ENCODE measurements at places on chromosomes 5 and 9.

DNA sequence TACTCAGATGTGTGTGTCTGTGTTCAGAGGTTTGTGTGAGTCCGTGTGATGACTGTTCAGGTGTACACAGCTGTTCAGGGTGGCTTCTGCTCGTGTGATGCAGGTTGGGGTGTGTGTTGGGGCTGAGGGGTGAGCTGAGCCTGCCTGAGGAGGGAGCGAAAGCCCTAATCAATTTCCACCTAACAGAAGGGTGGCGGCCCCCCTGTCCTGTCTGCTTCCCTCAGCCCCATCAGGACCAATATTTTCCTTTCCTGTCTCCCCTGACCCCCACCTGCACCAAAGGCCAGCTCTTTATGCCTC, 30.2 kb downstream of the LHX2 start:
- DNase-seq = no peak

- DNase-seq = no peak
Measured at GRCh38 chr5:32638309-32638708, 53.0 kb downstream of the SUB1 start.

DNA sequence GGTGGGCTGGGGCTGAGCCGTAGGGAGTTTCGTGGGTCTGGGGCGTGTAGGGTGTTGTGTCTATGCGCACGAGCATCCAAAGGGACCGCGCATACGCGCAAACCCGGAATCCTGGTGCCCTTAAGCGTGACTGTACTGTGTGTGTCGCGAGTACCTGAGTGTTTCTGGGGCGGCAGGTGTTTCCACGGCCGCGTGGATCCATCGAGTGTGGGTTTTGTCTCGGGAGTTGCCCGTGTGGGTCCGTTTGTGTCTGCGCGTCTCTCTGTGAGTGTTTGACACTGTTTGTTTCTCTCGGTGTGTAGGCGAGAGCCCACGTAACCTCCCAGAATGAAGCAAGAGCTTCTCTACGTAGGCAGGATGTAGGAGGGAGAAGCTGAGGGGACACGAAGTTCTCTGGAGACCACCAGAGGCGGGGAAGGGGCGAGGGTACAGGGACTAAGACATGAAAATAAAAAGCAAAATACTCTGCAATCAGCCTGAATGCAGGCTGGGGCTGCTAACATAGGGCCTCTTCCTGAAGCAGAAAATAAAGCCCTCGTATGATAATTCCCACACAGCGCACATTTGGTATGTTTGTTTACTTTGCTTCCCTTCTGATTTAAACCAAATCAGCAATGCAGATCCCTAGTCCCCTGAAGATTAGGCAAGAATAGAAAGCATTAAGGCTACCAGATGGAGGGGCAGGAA, 588 bp upstream of the BRINP1 start:
- no peak for DNase-seq

DNA sequence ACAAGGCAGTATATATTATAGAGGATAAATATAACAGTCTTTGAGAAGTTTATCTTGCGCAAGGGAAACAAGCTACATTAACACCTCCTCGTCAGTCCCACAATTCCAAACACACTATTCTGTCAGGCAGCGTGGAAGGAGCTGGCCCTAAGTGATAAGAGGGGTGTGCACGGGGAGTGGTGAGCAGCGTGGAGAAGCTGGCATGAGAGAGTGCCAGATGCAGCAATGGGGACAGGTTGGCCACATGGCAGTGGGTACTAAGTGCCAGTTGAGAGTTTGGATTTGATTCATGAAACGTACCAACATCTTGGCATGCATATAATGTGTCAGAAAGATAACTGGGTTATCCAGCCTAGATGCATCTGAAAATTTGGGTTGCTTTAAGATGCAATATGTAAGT, 460.2 kb downstream of the ICE1 start:
- DNase-seq = no peak

GRCh38 chr9:28365020-28365640, 791.8 kb upstream of the C9orf72 start:
- no peak for DNase-seq

DNA sequence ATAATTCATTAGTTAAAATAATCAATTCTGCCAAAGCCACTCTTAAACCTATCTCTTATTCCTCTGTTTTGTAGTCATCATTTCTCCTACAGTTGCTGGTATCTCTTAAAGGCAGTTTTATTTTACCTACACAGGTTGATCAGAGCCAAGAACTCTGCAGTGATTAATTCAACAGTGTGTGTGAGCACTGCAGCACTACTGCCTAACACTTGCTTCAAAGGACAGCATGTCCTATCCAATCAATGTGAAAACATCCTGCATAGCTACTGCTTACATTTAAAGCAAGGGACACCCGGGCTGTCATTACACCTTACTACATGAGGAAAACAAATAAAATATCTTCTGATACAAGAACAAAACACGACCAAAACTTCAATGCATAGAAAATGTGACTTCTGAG, 45.1 kb upstream of the HK3 start:
- no peak for DNase-seq

DNA sequence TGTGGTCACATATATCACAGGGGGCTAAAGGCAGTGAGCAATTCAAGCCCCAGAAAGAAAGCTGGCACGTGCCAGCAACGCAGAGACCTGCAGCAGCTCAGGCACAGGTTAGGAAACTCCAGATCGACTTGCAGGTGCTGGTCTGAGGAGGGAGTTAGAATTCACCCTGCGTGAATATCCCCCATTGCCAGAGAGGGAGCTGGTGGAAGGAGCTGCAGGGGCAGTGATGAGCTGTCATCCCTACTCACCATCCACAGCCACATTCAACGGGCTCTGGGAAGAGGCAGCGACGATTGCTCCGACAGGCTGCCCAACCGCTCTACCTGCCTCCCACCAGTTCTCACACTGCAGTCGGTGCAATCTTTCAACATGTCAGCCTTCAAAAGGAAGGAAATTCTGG, 40.8 kb upstream of the CLK4 start:
- no peak for DNase-seq

DNA sequence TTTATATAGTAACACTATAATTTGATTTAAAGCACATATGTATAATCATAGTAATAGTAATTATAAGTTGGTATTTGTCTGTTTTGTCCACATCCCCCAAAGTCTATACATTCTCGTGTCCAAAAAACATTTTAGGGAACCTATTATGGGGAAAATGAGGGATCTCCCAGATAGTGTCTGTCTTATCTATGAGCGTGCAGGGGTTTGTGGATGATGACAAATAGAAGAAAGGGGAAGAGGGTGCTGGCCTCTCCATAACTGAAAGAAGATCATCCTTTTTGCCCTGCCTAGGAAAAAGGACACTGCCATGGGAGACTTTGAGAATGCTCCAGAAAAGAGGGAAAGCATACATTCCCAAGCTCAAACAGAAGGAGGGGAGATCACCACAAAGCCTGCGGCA, 45.3 kb downstream of the C5orf22 start:
- no peak for DNase-seq

DNA sequence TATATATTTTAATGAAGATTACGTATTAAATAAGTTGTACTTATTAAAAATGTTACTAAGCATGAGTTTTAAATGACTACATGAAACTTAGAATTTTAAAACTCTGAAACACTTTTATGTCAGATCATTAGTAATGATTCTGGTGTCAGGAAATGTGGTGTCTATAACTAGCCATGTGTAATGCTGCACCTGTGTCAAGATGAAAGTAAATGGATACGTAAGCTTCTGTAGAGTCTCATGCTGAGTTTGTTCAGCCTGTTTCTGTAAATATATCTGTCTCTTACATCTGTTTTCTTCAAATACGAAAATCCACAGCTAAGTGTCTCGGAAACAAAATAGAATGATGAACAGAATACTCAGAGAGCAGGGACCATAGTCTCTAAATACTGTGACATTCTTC, 278.0 kb upstream of the SMC2 start:
- DNase-seq = no peak

- DNase-seq = no peak
Measured at GRCh38 chr5:163912046-163912445, 406.6 kb downstream of the MAT2B start.

DNA sequence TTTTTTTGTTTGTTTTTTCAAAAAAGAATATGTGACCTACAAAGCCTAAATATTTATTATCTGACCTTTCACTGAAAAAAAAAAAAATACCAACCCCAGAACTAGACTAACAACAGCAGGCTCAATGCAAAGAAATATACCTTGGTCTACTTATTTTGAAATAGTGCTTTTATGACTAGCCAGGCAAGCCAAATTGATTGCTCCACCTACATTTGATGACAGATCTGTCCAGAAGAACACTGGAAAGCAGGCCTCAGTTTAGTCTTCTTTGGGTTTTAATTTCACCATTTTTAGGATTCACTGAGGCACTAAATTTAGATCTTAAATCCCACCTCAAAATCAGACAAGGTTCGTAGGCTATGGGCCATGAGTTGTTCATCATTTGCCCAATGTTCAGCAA, 97.3 kb downstream of the PLPP1 start:
- DNase-seq = no peak

- no peak for DNase-seq
Measured at GRCh38 chr5:72114629-72115028, 7.4 kb downstream of the MAP1B start.

DNA sequence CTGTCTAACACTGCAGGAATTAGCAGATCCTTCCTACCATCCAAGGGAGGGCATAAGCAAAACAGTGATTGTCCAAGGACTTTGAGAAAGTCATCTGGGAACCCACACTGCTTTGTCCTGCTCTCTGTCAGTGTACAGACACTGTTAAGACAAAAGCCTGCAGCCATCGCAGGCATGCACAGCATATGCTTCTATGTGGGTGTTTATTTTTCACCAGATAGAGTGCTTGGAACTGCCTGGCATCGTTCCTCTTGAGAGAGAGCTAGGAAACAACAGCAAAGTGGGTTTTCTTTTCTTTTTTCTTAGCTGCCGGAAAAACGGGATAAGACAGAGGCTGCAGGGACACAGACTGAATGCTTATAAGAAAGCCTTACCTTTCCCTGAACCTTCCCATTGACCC, 212.3 kb downstream of the ICE1 start:
- no peak for DNase-seq

- DNase-seq = no peak
Measured at GRCh38 chr5:10691826-10692785, 68.9 kb downstream of the DAP start.

DNA sequence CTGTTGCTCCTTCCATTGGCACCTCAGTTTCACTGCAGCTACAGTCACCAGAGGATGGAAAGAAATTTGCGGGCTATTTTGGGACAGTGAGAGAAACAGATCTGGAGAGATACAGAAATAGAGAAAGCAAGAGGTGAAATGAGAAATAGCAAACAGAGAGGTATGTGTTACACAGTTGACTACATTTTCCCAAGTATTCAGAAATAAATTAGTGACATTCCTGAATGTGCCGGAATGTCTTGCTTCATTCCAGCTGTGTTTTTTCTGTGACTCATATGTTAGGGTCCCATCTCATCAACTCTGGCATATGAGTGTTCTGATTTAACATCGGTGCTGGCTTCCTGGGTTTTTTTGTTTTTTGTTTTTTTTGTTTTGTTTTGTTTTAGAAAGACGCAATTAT, 63.8 kb upstream of the ZNF462 start:
- DNase-seq = no peak

GRCh38 chr5:150633429-150633828, 7.0 kb upstream of the SYNPO start:
- DNase-seq = no peak

GRCh38 chr9:28707616-28708015, 1134.3 kb upstream of the C9orf72 start:
- no peak for DNase-seq

DNA sequence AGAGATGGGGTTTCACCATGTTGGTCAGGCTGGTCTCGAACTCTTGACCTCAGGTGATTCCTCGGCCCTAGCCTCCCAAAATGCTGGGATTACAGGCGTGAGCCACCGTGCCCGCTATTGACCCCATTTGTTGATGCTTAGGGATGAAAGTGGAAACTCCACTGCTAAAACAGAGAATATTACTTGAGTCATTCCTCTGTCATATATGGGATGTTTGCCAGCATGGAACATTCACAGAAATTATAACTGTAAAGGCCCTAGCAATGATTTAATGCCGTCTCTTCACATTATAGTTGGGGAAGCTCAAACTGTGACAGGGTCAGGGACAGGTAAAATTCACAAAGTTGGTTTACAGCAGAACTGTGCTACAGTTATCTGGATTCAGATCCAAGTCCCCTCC, 94.5 kb downstream of the TMC1 start:
- DNase-seq = no peak

DNA sequence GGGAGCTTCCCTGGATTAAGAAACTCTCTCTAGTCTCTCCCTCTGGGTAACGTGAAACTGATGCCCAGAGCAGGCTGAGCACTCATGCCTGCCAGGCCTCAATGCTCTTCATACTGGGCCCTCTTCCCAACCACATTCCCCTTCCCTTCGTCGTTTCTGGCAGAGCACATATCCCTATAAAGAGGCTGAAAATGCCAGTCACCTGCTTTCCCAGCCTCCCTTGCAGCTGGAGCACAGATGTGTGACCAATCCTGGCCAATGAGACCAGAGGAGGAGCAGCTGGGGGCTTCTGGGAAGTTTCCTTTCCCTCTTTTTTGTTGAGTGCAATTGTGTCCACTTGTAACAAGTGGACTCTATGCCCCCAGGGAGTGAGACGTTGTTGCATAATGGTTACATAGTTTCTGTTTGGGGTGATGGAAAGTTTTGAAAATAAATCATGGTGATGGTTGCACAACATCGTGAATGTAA, 30.2 kb upstream of the SMIM23 start:
- DNase-seq = no peak

GRCh38 chr9:130713286-130713960, 19.8 kb downstream of the EXOSC2 start:
- no peak for DNase-seq

GRCh38 chr9:2461892-2462291, 159.7 kb upstream of the VLDLR start:
- no peak for DNase-seq

DNA sequence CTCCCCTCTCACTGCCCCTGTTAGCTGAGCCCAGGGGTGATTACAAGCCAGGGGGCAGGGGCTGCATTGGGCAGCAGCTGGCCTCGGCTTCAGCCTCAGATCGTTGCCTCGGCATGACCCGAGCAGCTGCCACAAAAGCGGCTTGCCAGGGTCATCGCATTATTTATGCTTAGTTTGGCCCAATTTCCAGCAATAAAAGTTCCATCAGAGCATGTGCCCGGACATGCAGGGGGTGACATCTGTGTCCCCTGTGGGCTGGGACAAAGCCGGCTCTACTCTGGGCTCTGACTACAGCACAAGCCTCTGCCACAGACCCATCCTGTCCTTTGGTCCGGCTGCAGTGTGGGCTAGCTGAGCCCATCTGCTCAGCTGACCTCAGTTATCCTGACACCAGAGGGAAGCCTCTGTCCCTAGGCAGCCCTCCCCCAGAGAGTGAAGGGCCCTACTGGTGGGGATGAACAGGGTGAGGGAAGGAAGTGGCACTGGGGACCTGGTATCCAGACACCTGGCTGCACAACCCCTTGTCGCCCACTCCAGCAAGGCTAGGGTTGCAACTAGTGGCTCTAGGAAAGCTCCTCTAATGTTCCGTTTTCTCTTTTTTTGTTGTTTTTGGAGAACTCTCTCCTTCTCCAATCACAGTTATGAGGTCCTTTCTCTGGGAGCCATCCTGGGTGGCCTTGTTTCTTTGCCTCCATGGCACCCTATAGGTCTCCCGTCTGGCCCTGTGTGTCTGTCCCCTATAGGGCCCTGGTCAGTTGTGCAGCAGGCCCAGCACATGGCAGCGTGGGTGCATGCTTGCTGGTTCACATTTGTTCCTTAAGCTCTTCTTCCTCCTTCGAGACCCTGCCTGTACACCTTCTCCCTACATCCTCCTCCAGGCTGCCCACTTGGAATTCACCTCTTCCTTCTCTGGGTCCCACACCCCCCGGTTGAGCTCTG, 13.3 kb upstream of the GADD45G start:
- DNase-seq = no peak

All from CD4-positive, alpha-beta T cell treated with Interleukin-12 subunit alpha and Interleukin-12 subunit beta, for 1 hour (primary cell).